Epithelial cell of proximal tubule (primary cell): ENCODE measurements at places on chromosomes 16 and 17.

DNA sequence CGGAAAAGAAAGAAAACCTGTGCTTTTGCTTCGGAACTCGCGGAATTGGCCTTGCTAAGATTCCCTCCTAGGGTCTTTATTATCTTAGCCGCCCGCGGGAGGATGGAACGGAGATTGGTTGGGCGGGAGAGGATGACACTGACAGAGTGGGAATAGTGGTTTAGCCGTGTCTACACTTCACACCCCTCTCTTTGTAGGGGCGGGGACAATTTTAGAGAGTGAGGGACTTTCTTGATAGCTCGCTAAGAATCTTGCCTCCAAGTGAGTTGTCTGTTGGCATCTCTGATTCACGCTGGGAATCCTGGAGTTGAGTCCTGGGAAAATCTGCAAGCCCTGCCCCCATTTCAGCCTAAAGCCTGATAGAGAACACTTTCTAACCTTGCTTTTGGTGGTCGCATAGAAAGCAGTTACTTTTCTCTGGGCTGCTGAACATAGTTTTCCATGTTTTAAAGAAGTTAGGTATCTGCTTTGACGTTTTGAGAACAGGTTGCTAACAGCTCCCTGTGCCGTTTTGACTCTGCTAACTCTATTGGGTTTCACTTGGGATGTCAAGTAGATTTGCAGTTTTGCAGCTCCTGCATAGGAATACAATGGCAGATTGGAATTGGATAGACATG is 697 bp downstream of the NOL11 start:
- DNase-seq = no peak

DNA sequence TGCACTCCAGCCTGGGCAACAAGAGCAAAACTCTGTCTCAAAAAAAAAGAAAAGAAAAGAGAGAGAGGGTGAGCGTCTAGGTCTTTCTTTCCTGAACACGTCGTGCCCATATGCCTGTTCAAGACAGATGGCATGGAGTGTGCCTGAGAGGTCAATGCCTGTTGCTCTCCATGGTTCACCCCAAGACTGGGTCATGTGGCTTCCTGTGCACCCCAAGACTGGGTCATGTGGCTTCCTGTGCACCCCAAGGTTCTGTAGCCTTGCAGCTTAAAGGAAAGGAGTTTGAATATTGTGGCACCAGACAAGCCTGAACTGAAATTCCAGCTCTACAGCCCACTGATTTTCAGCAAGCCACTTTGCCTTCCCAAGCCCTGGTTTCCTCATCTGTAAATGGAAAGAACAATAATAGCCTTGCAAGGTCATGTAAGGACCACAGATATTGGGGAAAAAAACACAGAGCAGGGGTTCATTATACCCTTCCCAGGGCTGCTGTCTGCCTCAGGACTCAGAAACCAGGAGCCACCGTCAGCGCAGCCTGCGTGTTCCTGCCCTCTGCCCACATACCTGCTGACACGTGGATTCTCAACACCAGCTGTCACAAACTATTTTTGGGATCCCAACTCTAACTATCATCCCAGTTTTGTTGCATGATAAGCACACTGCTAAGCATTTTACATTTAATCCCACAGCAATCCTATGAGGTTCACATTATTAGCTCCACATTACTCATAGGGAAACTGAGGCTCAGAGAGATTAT is 18.0 kb upstream of the NAGS start:
- no peak for DNase-seq

- no peak for DNase-seq
These were observed 2.1 kb upstream of the IGSF6 start for GRCh38 chr16:21654466-21654865.

DNA sequence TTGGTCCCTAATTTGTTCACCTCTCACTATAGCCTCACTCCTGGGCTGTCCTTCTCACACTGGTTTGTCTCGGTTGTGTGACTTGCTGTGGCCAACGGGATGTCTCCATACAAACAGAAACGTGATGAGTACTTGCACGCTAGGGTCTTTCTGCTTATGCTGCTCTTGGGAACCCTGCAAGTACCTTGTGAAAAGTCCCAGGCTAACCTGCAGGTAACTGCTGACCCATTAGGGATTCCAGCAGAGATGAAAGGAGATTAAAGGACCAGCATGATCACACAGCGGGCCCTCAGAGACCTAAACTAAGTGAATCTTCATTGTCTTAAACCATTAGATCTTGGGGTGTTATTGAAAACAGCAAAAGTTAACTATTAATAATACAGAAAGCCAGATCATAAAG is 562.8 kb upstream of the GOT2 start:
- DNase-seq = no peak

DNA sequence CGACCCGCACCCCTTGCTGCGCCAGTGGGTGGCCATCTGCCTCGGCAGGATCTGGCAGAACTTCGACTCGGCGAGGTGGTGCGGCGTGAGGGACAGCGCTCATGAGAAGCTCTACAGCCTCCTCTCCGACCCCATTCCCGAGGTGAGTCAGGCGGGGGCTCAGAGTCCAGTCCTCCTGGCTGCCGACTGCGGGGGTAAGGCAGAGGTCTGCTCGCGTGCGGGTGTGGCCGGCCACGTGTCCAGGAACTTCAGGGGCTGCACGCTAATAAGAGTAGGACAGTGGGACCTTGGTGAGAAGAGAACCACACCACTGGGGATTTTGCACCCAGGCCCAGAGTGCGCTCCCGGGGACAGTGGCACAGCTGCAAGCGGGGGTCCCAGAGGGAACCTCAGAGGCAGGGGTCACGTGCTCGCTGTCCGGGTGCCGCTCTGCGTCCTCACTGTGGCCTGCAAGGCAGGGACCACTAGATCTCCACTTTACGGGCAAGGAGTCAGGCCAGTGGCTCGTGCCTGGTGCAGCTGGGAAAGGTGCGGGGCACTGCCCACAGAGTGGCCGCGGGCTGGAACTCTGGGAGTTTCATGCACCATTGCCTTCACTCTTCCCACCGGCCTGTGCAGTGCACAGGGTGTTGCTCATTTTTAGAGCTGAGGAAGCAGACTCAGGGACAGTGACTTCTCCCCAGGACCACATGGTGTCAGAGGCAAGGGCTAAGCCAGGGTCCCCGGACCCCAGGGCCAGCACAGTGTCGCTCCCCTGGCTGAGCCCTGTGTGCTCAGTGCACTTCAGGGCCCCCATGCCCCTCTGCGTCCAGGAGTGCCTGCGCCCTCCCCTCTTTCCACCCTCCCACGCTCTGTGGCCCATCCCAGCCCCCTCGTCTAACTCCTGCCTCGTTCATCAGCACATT is 107.6 kb upstream of the CHMP6 start:
- no peak for DNase-seq

GRCh38 chr17:36935671-36936454 is 1.4 kb upstream of the LHX1 start:
- DNase-seq = no peak

- DNase-seq = no peak
These were observed 8.2 kb downstream of the CRAMP1 start for GRCh38 chr16:1620391-1620790.

DNA sequence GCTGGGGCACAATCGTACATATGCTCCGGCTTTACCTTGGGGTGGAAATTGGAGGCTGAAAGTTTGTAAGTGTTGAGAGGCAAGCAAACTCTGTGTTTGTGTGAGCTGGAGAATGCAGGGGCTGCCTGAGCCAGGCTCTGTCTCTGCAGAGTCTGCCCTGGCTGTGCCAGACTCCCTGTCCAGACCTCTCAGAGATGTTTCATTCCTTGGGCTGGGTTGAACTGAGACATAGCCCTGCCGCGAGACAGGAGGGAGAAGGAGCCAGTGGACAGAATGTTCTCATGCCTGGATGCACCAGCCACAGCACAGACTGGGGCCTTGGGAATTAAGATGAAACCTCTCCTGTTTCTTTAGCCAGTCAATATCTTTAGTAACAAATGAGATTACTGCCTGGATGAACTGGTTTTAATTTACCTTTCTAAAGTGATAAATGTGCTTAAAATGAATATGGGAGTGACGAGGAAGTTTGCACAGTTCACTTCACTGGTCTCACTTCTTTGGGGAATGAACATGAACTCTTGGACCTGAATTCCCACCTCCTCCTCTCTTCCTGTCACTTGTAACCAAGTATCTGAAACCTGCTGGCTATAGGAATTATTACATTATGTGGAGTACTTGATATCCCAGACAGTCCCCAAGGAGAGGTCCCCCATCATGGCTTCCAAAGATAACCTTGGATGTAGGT is 40.1 kb downstream of the YPEL2 start:
- DNase-seq = no peak

DNA sequence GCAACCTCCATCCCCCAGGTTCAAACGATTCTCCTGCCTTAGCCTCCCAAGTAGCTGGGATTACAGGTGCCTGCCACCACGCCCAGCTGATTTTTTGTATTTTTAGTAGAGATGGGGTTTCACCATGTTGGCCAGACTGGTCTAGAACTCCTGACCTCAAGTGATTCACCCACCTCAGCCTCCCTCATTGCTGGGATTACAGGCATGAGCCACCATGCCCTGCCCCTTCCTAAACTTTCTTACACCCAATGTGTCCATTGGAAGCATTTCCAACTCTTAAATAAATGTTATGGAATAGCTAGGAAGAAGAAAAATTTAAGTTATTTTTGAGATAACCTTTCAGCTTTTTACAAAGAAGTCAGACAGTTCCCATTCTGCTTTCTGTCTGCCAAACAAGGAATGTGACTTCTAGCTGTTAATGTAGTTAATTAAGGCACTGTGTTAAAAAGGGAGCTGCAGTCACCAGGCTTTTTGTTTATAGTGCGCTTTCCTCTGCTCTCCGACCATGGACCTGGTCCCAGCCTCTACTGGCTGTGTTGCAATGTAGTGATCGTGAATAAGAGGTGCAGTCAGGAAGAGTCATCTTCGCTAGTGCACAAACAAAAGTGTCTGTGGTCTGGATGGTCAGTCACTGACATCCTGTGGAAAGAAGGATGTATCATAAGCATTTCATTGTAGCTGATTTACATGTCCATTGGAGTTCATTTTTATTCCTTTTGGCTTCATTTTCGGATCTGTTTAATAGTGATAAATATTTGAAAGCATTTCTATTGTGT is 39.7 kb downstream of the USP10 start:
- DNase-seq = no peak

DNA sequence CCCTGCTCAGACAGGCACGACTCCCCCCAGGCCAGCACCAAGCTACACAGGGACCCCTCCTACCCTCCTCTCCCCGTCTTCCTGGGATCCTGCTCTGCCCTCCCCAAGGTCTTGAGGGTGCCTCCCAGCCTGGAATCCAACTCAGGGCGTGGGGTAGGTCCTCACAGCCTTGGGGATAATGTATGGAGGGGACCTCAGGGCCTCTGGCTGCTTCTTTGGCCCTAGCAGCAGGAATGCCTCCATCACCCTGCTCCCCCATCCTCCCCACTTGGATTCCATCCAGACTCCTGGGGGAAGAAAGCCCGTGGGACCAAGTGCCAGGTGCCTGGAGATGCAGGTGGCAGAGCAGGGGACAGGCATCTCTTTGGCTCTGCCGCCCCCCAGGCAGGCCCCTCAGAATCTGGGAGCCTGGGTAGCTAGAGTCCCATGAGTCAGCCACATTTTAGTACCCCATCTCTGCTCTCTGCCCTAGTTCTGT is 10.7 kb upstream of the STAC2 start:
- DNase-seq = no peak
